ENCODE measurements at places on chromosomes 5 and 9.
A peak's percentile ranks its signal among the peaks of the same experiment; 100 is the strongest.

- DNase-seq = peak; percentile 75
Observed at GRCh38 chr9:4207881-4208615, 91.8 kb downstream of the GLIS3 start.

DNA sequence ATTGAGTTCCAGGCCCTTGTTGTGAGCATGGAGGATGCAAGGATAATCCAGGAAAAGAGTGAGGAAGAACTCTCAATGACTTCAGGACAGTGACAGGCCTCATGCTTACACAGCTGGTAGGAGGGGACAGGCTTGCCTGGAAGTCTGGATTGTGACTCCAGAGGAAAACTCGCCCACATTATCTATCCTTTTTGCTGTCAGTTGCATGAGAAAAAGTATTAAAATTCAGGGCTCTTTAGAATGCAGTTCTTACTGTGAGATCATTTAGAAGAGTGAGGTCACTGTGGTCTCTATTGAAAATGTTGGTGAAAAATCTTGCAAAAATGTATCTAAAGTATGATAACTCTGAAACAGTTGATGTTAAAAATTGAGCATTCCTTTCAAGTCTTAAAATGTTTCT is 30.5 kb downstream of the NTRK2 start:
- no peak for DNase-seq

DNA sequence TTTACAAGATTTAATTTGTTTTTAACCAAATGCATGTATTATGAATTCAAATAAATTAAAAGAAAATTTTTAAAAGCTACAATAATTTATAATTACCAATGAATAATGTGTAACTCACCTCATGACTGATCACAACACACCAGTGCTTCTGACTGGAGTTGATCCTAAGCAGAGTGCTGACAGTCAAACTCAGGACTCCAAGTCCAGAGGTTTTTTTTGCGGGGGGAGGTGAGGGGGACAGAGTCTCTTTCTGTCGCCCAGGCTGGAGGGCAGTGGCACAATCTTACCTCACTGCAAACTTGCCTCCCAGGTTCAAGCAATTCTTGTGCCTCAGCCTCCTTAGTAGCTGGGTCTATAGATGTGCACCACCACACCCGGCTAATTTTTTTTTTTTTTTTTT is 71.0 kb upstream of the MELK start:
- DNase-seq = no peak

DNA sequence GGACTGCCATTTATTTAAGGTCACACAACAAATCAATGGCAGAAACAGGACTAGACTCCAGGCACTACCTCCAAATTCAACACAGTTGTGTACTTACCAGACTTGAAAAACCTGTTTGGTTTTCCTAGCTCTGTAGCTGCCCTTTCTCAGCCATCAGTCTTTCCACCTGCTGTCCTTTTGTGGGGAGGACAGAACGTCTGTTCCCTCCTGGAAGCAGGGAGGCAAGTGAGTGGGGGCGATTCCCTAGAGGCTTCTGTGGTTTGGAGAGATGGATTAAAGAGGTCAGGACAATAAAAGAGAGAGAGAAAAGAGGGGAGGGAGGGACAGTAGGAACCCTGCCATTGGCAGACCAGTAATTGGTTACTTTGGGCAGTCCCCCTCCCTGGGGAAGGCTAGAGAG is 14.7 kb downstream of the ASTN2 start:
- no peak for DNase-seq

GRCh38 chr5:56494300-56494731 is 261.2 kb upstream of the ANKRD55 start:
- no peak for DNase-seq

GRCh38 chr5:135190416-135191083 is 156.5 kb upstream of the PITX1 start:
- no peak for DNase-seq
